ENCODE measurements at places on chromosomes 1 and 21.

DNA sequence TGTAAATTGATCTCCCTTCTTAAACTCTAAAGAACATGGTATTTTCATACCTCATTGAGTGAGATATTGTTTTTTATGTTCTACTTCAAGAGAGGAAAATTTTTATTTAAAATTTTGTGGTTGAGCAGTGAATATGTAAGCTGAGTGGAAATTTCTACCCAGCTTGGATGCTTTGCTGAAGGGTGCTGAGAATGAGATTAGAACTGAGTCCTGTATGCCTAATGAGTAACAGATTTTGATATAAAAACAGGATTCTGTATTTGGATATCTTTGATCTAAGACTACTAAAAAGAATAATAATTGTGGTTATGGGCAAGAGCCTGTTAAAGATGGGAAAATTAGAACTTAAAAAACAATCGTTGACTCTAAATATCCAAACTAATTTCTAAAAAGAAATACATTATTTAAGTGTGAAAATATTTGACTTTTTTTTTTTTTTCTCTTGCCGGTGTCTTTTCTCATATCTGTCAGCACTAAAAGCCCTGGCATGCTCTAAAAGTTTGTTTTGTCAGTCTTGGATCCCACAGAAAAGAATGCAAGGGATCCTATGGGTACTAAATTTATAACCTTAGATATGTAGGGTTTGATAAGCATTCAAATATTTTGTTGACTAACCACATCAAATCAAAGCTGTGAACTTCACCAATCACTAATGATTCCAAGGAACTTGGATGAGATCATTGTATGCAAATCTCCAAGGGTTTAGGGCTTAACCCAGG, 652.3 kb downstream of the PTPRC start:
- DNase-seq, result no peak

GRCh38 chr1:9825093-9826074, 1.6 kb upstream of the CLSTN1 start:
- DNase-seq, result no peak

DNA sequence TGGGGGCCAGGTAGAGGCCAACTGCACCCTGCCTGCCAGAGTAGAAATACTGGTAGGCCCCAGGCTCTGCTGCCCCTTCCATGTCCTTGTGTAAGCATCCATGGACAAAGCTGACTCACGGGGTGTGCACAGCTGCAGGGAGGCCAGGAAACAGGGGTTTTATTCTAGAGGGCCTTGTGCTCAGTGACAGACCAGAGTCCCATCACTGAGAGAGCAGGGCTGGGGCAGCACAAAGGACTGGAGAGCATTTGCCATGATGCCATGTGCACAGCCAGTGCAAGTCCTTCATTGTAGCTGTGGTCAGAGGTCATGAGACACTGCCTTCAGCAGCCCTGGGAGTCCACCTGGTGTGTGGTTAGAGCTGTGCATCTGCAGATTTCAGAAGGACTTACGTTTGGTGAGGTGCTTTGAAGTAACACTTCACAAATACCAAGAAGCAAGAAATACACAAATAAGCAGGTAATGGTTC, 8.1 kb downstream of the ARF1 start:
- no peak for DNase-seq

- DNase-seq, result no peak
Observed at GRCh38 chr1:230208619-230209261, 141.7 kb downstream of the GALNT2 start.

DNA sequence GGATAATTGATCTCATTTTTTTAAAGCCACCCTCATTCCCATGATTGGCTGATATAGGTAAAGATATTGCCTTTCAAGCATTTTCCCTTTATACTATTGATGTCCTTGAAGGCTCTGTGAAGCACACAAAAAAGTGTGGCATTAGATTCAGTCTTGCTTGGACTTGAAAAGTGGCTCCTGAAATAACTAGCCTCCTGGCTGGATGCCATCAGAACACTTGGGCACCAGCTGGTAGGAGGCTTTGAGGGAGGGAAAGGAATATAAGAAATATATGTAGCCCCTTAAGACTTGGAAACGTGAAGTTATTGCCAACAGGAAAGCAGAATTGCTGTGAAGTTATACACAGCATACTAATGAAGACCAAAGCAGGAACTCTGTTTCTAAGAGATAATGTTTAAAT, 14.1 kb downstream of the MTR start:
- DNase-seq, result no peak

DNA sequence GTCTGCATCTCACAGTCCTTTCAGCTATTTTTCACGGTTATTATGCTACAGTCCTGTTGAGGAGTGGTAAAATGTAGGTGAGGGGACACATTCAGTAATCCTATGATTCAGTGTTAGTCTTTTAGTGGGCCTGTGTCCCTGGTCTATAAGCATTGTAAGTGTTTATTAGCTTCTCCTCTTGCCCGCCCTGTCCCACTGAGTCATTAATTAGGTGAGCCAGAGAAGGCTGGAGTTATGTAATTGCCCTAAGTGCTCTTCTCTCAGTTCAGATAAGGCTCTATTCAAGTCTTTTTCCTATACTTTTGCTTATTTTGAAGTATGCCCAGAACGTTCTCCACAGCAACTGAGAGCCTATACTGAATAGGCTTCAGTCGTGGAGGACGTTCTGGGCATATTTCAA, 76.3 kb upstream of the ZRANB2 start:
- no peak for DNase-seq

DNA sequence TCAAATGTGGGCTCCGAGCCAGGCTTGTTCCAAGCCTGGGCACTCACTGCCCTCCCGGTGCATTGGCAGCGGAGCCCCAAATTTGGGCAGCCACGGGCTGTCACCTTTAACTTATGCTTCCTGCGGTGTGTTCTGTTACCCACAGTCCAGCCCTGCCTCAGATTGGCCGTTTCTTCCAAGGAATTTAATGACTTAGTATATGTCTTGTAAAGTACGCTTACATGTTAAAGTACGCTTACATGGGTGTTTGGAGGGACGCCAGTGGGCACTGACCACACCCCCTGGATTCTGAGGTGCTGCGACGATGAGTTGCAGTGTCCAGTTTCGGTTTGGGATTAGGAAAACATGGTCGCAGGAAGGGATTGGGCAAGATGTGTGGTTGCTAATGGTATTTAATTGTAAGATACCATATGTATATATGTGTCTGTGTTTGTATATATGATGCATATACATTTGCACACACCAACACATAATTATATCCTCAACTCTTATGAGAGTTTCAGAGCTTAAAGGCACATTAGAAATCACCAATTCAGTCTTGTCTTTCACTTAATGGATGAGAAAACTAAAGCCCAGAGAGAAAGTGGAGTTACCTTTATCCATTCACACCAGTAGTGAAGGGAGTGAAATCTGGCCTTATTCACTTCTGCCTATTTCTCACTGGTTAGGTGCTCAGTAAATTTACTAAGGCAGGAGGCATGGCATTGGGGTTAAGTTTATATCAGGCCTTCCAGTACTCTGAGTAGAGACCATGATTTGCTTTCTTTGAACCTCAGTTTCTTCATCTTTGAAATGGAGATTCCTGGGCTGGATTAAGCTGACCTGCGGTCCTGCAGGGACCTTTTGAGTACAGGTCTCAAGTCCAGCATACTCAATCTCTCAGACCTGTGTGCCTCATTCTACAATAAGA, 1.0 kb downstream of the SMYD2 start:
- no peak for DNase-seq

GRCh38 chr1:241225741-241226140, 131.3 kb downstream of the RGS7 start:
- no peak for DNase-seq

DNA sequence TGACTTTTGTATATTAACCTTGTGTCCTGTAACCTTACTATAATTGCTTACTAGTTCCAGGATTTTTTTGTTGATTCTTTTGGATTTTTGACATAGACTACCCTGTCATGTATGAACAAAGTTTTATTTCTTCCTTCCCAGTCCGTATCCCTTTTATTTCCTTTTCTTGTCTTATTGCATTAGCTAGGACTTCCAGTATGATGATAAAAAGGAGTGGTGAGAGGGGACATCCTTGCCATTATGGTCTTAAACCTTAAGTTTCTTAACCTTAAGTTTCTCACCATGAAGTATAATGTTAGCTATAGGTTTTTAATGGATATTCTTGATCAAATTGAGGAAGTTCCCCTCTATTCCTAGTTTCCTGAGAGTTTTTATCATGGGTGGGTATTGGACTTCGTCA, 24.5 kb upstream of the TBX19 start:
- no peak for DNase-seq

DNA sequence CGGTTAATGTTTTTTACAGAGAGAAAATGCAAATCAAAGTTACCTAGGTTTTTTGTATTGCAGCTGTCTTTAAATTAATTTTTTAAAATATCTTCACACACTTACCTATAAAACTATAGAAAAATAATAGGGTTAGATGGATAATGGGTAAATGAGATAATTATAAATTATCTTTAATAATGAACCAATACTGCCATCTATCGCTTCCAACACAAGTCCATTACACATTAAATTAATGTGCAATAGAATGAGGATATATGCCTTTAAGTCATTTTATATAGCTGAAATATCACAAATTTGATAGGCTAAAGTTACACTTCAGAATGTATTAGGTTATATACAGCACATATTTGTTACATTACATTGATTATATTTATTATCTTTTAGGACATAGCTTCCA, 2212.8 kb downstream of the MRPL39 start:
- no peak for DNase-seq

GRCh38 chr1:37131281-37131680, 97.0 kb upstream of the GRIK3 start:
- DNase-seq, result no peak

- DNase-seq, result no peak
Observed at GRCh38 chr1:226733304-226733703, 5.8 kb downstream of the ITPKB start.

DNA sequence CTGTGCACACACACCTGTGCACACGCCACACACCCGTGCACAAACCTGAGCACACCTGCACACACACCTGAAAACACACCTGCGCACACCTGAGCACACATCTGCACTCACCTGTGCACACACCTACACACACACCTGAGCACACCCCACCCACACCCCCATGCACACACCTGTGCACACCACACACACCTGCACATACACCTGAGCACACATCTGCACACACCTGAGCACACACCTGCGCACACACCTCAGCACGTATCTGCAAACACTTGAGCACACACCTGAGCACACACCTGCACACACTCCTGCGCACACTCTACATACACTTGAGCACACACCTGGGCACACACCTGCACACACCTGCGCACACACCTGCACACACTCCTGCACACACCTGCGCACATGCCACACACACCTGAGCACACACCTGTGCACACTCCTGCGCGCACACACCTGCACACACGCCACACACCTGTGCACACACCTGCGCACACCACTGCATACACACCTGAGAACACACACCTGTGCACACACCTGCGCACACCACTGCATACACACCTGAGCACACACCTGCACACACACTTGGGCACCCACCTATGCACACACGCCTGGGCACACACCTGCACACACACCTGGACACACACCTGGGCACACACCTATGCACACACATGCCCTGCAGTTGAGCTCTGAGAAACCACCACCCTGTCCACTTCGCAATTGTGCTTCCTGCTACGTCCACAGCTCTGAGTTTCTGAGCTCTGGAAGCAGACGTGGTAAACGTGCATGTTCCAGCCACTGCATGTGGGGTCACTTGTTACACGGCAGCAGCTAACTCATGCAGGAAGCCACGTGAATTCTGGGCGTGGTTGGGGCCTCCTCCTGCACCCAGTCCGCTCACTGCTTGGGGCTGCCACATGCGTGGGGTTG, 8.0 kb upstream of the C1orf159 start:
- no peak for DNase-seq

Data from vagina (tissue), 2 donors.